ENCODE measurements at places on chromosomes 12 and 14. TPM values are rescaled to one million over a fixed set of nuclear protein-coding genes. Genes with fewer than 3 reads are reported as not detected.

- no peak overlapping the region for H3K27ac ChIP-seq
- H3K4me1 ChIP-seq = no peaks in the 10 kb centered on the region
These were observed 422.2 kb downstream of the NOVA1 start for GRCh38 chr14:26175658-26176057.

DNA sequence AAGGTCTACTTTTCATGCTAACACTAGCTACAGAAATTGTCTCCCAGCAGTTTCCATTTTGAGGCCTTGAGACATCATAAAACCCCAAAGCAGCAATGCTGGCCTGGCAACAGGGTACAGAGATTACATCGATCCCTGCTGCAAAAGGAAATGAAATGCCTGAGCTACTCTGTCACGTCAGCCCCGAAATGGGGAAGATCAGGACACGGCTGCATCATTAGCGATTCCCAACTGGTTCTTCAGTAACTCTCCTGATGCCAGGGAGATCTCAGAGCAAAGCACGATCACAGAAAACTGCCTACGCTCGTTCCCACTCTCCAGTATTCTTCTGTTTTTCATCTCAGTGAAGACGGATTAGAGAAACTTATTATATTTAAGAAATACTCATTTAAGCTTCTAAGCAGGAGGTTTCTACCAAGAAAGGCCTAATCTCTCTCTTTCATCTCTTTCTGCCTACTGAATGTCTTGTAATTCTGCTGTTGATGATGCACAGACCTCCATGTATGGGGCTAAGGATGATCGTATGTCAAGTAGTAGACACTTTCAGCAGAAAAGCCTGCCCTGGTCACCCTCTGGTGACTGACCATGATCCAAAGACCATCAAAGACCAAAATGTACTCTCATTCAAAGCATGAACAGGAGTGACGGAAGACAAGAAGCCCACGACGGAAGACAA lies 168.5 kb downstream of the RIMBP2 start:
- H3K4me1 ChIP-seq = no peaks in the 10 kb centered on the region
- H3K36me3 ChIP-seq = no peaks in the 10 kb centered on the region
- H3K4me3 ChIP-seq = no peak overlapping the region
- DNase-seq = no peak

GRCh38 chr12:104457746-104458693 lies 1.3 kb downstream of the CHST11 start:
- peaks cover 30% of the 10 kb centered on the region for H3K4me1 ChIP-seq
- H3K36me3 ChIP-seq = peaks cover 12% of the 10 kb centered on the region
- peak overlapping the region; percentile 99 for H3K4me3 ChIP-seq

DNA sequence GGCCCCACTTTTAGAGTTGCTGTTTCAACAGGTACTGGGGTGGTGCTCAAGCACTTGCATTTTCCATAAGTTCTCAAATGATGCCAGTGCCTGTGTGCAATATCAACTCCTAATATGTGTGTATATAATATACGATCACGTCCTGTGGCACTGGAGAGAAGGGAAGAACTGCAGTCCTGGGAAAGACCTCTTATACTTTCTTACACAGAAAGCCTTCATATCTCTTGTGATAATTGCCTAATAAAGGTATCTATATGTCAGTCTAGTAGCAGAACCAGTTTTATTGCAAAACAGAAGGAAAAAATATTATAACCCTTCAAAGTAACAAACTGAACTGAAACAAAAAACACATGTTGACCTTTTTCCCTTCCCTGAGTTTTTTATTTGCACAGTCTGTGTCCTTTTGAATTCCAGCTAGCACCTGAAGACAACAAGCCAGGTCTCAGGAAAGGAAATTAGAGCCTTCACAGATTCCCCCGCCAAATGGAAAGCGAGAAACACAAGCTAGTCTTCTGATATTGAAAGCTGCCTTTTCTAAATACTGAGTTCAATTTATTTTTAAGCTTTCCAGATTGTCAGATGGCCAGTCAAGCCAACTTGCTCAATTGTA lies 44.4 kb downstream of the IGF1 start:
- H3K27me3 ChIP-seq = peaks cover 25% of the 10 kb centered on the region
- no peak for DNase-seq
- H3K4me1 ChIP-seq = no peaks in the 10 kb centered on the region
- no peaks in the 10 kb centered on the region for H3K36me3 ChIP-seq

DNA sequence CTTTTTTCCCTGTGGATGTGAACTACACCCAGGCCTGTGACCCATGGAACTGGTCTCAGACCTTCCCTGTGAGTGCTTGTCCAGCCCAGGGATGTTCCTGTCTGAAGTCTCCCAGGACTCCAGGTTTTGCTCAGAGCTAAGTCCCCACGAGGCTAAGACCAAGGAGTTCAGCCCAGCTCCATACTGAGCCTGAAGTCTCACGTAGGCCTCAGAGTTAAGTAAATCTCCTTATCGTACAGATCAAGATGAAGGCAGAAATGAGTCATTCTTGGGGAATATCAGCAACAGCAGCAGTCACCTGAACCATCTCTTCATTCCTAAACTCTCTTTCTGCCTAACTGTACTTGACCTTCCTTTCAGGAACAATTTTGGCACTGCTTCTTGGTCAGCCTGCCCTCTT lies 139.8 kb downstream of the ANO6 start:
- peaks cover 29% of the 10 kb centered on the region for H3K36me3 ChIP-seq
- H3K27me3 ChIP-seq = no peaks in the 10 kb centered on the region
- peaks cover 11% of the 10 kb centered on the region for H3K4me1 ChIP-seq
- DNase-seq = no peak
- H3K27ac ChIP-seq = no peak overlapping the region
- no peak overlapping the region for H3K4me3 ChIP-seq

DNA sequence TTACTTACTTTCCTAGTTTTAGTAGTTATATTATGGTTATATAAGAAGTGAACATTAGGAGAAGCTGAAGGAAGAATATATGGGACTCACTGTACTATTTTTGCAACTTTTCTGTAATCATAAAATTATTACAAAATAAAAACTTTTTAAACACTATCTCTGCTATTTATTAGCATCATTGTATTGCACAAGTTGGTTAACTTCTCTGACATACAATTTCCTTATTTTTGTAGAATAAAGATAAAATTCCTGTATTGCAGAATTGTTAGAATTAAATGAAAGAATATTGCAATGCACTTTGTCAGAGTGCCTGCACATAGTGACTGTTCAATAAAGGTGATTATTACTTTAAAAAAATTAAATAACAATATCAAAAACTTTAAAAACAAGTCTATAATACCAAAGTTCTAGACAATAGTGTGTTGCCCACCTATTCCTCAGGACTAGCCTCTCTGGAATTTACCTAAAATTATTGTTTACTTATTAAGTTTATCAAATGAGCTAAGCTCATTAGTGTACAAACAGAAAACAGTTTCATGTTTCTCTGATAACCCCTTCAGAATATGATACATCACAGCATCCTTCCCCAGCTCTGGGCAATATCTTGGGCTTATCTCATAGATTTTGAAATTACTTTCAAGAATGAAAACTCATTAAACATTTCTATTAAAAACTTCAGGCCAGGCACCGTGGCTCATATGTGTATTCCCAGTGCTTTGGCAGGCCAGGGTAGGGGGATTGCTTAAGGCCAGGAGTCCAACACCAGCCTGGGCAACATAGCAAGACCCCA lies 77.4 kb upstream of the TMPO start:
- no peak overlapping the region for H3K27ac ChIP-seq
- no peak overlapping the region for H3K4me3 ChIP-seq
- no peaks in the 10 kb centered on the region for H3K36me3 ChIP-seq
- no peak for DNase-seq

GRCh38 chr14:93330609-93331000 lies 2.2 kb downstream of the BTBD7 start:
- H3K4me1 ChIP-seq = peaks cover 40% of the 10 kb centered on the region
- H3K27me3 ChIP-seq = no peaks in the 10 kb centered on the region
- peak overlapping the region; percentile 94 for H3K4me3 ChIP-seq

GRCh38 chr12:68971404-68971803 lies 38.4 kb upstream of the CPM start:
- H3K4me1 ChIP-seq = no peaks in the 10 kb centered on the region
- H3K4me3 ChIP-seq = no peak overlapping the region
- H3K27me3 ChIP-seq = peaks cover 2% of the 10 kb centered on the region
- no peaks in the 10 kb centered on the region for H3K36me3 ChIP-seq
- H3K27ac ChIP-seq = no peak overlapping the region

DNA sequence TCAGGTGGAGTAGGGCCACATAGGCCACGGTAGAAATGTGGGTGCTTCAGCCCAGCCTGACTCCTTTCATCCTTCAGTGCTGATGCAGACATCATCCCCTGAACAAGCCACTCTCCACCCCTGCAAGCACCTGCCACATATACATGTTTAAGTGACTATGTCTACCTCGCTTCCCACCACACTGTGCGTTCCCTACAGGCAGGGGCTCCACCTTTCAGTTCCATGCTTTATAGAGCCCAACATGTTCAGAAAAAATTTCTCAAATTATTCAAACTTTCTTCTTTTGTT lies 11.6 kb downstream of the SLC7A7 start:
- H3K4me1 ChIP-seq = no peaks in the 10 kb centered on the region
- DNase-seq = no peak
- no peaks in the 10 kb centered on the region for H3K36me3 ChIP-seq
- H3K4me3 ChIP-seq = no peak overlapping the region

The EIF2B2 gene
- total RNA-seq = 60.2 TPM

GRCh38 chr14:75422169-75422568 lies 5.7 kb upstream of the JDP2 start:
- peaks cover 4% of the 10 kb centered on the region for H3K36me3 ChIP-seq
- no peak overlapping the region for H3K4me3 ChIP-seq
- H3K27me3 ChIP-seq = peaks cover 19% of the 10 kb centered on the region
- H3K4me1 ChIP-seq = peaks cover 23% of the 10 kb centered on the region

DNA sequence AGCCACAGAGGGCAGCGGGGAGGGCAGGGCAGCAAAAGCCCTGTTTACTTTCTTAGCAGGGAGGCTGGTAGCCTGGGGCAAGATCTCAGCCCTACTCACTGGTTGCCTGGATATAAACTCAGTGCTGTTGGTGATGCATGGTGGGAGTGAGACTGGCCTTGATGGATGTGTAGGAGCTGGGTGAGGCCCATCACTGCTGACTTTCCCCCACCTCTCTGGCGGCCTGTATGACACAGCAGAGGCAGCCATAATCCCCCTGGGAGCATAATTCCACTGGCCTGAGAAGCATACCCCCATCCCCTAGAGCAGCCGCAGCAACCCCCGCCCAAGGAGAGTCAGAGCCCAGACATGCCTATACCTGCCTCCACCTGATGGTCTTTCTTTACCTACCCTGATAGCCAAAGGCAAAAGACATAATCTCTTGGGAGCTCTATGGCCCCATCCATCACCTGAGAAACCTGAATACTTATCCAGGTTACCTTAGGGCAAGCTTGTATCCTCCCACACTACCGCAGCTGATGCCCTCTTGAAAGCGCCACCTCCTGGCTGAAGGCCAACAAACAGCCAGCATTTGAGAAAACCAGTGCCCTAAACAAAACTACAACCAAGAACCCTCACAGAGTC lies 59.3 kb downstream of the DNAI7 start:
- no peaks in the 10 kb centered on the region for H3K4me1 ChIP-seq
- H3K27ac ChIP-seq = no peak overlapping the region
- DNase-seq = no peak
- H3K4me3 ChIP-seq = no peak overlapping the region
- peaks cover 8% of the 10 kb centered on the region for H3K27me3 ChIP-seq
- H3K36me3 ChIP-seq = peaks cover 4% of the 10 kb centered on the region

DNA sequence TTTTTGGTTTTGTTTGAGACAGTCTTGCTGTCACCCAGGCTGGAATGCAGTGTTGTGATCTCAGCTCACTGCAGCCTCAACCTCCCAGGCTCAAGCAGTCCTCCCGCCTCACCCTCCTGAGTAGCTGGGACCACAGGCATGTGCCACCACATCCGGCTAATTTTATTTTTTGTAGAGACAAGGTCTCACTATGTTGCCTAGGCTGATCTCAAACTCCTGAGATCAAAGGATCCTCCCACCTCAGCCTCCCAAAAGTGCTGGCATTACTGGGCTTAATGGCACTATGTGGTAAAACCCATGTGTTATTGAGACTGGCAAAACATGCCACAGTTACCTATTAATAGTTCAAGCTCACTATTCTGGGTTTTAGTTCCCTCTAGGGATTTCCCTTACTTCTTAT lies 51.2 kb upstream of the KCNH3 start:
- no peaks in the 10 kb centered on the region for H3K4me1 ChIP-seq
- no peak overlapping the region for H3K27ac ChIP-seq
- no peak for DNase-seq
- no peaks in the 10 kb centered on the region for H3K36me3 ChIP-seq
- no peak overlapping the region for H3K4me3 ChIP-seq

- peaks cover 5% of the 10 kb centered on the region for H3K36me3 ChIP-seq
- H3K27ac ChIP-seq = no peak overlapping the region
- no peak overlapping the region for H3K4me3 ChIP-seq
These were observed 131.2 kb upstream of the FOXG1 start for GRCh38 chr14:28635387-28635786.

GRCh38 chr14:94906577-94906976 lies 136.7 kb upstream of the GSC start:
- H3K4me3 ChIP-seq = no peak overlapping the region
- DNase-seq = no peak
- H3K36me3 ChIP-seq = peaks cover 8% of the 10 kb centered on the region
- peaks cover 9% of the 10 kb centered on the region for H3K27me3 ChIP-seq
- H3K27ac ChIP-seq = no peak overlapping the region

DNA sequence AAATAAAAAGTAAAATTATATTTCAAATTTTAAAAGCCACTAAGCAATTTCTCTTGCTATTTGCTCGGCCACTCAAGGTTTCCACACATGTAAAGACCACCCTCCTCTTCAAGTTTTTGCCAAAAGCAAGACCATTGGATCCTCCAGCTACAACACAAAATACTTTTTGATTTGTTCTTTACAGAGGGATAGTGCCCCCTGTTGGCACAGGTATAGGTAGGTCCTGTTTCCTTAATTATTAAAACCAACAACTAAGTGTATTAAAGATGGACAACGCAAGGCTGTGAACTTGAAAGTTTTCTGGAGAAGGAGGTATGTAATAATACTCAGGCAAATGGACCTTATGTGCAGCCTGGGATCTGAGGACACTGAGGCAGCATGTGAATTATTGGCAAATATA lies 23.8 kb downstream of the ATP6V1D start:
- H3K4me3 ChIP-seq = no peak overlapping the region
- no peaks in the 10 kb centered on the region for H3K27me3 ChIP-seq
- H3K4me1 ChIP-seq = no peaks in the 10 kb centered on the region

The SLC4A8 gene
- total RNA-seq = 4.3 TPM

The B4GALNT3 gene
- 14.1 TPM for total RNA-seq

GRCh38 chr14:104181761-104182530 lies 43.6 kb downstream of the KIF26A start:
- no peak for DNase-seq
- no peak overlapping the region for H3K27ac ChIP-seq
- no peaks in the 10 kb centered on the region for H3K4me1 ChIP-seq
- H3K36me3 ChIP-seq = no peaks in the 10 kb centered on the region
- H3K4me3 ChIP-seq = no peak overlapping the region
- H3K27me3 ChIP-seq = no peaks in the 10 kb centered on the region

Measured in natural killer cell treated with Interleukin-12 subunit alpha and Interleukin-12 subunit beta and Interleukin-15 and Interleukin-18, amount 100 ng/mL, for 72 hours (primary cell).